ENCODE measurements at places on chromosomes 16 and 17. TPM values are rescaled to one million over a fixed set of nuclear protein-coding genes. Genes with fewer than 3 reads are reported as not detected.

Gene GLP2R
- 0.28 TPM for total RNA-seq

Gene KRTAP2-3
- not detected for total RNA-seq

Gene ARRB2
- 3.2 TPM for total RNA-seq

Gene GPRC5B
- 11.5 TPM for total RNA-seq

All from smooth muscle cell of bladder (primary cell).